Skin of body (tissue), 3 donors: ENCODE measurements at places on chromosomes 3 and 15. TPM values are rescaled to one million over a fixed set of nuclear protein-coding genes. Genes with fewer than 3 reads are reported as not detected.
A peak's percentile ranks its signal among the peaks of the same experiment; 100 is the strongest.

Gene BUB1B
- 17.6 TPM for total RNA-seq

Gene CCDC32
- 15.0 TPM for total RNA-seq

Gene PLSCR5
- not detected for total RNA-seq

Gene LRRN1
- 20.9 TPM for total RNA-seq

Gene CHRNA5
- 0.39 TPM for total RNA-seq

Gene ATP13A4
- 22.4 TPM for total RNA-seq

Gene CDHR4
- not detected for total RNA-seq

Gene P3H2
- total RNA-seq: 37.7 TPM

Gene CGNL1
- total RNA-seq: 23.5 TPM

Gene C2CD4B
- total RNA-seq: 7.9 TPM

GRCh38 chr15:48176112-48176511, 2.0 kb downstream of the MYEF2 start:
- no peak for DNase-seq

- DNase-seq: no peak
These were observed 2.2 kb upstream of the RASL12 start for GRCh38 chr15:65069779-65070546.

DNA sequence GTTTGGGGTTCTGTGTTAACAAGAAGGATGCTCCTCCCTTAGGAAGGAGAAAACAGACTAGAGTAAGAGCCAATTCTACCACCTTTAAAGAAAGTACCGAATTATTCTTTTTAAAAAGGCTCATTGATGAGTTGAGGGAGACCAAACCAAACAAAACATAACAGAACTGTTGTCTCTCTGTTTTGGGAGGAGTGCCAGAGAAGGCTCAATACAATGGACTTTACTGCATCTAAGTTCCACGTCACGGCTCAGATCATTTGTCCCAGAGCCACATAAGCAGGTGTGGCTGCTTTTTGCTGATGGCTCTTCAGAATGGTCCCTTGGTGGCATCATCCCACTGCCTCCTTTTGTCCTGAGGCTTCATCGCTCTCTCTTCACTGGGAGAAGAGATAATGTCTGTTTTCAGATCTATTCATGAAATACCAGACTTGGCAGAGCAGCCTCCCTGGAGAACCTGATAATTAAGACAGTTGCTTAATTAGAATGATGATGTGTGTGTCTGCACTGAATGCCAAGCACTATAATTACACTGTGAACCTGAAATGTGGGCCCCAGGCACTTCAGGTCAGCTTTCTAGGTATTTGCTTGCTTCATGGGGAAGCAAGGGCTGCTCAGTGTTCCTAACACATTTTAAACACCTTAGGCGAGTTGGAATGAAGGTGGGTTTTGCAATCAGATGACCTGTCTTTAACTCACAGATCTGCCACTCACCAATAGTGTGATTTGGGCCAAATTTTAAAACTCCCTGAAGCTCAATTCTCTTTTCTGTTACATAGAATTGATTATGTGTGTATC, 335.2 kb upstream of the MCTP2 start:
- DNase-seq: no peak

DNA sequence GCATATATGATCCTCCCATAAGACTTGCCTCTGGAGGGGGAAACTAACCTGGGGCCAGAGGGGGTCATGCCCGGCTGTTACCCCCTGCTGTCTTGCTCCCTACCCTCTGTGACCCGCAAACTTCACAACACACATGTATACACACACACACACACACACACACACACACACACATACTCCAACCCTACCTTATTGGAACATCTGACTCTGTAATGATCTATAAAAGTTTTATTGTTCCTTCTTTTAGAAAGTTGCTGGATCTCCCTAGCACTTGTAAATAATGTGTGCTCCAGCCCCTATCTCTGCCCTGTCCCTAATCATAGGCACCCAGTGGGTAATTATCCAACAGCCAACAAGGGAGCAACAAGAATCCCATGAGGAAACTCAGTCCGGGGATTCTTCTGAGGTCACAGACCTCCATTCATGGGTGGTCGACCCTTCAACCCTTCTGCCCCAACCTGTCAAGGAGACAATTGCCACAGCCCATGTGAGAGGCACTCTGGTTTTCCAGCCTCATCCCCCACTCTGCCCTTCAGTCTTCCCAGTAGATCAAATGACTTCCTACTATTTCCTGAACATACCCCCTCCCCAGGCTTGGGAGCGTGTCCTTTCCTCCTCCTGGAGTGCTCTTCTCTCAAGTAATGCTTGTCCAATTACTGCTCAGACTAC, 14.0 kb upstream of the TPM1 start:
- DNase-seq: no peak

DNA sequence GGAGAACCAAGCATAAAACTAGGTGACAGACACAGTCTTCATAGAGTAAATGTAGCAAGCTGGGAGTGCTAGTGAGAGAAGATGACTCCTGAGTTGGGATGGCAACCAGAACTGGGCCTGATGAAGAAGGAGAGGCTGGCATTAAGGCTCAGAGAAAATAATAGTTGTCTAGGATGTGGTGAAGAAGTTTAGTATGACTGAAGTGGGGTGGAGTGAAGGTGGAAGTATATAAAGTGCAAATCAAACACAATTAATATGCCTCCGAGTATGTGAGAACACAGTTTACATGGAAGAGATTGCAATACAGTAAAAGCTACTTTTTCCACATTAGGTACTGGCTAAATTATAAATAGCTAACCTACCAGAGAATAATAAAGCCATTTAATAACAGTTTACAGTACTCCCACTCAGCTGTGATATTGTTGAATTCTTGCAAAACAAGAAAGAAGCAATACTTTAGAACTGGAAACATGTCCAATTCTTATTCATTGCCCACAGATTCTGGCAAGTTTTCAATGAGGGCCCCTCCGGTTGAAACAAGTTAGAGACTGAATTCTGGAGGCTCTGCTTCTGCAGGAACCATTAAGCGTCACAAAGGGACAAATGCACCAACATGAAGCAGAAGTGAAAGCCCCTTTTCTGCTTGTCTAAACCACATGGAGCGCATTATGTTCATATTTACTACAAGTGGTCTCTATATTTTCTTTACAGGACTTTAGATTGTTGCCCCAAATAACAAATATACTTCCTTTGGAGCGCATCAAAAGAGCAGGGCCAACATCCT, 243.7 kb downstream of the SLC9A9 start:
- DNase-seq: no peak

- DNase-seq: no peak
These were observed 636.4 kb downstream of the OTOL1 start for GRCh38 chr3:162132981-162133380.

DNA sequence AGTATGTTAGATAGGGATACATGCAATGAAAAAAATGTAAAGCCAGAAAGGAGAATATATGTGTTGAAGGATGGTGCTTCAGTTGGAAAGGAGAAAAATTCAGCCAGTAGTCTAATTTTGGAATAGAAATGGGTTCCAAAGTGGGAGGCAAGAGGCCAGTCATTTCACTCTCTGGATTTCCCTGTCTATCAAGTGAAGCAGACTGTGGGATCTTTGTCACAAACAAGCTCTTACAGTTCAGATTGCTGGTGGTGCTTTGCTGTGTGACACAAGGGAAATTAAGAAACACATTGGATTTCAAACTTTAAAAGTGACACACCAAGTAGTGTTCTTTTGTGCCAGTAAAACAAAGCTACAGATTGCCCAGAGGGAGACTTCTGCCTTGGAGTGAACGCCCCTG, 82.0 kb upstream of the BFSP2 start:
- no peak for DNase-seq

DNA sequence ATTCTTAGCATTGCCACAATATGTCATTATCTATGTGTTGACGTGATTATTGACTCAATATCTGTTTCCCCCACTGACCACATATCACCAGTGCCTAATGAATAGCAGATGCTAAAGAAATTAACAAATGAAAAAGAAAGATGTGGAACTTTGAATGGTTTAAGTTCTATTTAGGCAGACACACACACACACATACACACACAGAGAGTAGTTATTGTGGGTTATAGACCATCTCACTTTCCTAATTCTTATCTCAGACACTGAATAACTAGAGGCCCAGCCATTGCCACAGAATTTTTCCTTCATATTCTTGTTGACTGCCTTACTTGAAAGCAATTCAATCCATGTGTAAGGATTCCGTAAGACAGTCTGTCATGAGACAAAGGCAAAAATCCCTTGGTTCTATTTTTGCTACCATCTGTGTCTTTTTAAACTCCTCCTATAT, 61.9 kb upstream of the PHLDB2 start:
- peak; percentile 79 for DNase-seq

- no peak for DNase-seq
These were observed 12.8 kb downstream of the THAP10 start for GRCh38 chr15:70879401-70879800.

DNA sequence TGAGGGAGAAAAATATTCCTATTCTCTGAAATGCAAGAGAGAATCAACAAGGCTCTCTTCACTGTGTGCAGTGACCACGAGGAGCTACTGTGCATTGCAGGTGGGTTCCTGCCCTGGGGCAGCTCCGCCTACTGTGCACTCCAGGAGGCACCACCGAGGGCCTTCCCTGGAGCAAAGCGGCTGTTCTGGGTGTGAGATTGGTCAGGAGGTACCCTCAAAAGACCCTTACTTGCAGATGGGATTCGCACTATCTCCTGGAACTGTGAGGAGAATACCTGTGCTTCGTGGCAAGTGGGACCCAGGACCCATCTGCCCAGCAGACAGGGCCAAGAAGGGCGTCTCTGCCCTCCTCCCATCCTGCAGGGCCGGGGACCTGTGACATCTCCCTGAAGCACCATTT, 68.9 kb downstream of the CYFIP1 start:
- DNase-seq: no peak

DNA sequence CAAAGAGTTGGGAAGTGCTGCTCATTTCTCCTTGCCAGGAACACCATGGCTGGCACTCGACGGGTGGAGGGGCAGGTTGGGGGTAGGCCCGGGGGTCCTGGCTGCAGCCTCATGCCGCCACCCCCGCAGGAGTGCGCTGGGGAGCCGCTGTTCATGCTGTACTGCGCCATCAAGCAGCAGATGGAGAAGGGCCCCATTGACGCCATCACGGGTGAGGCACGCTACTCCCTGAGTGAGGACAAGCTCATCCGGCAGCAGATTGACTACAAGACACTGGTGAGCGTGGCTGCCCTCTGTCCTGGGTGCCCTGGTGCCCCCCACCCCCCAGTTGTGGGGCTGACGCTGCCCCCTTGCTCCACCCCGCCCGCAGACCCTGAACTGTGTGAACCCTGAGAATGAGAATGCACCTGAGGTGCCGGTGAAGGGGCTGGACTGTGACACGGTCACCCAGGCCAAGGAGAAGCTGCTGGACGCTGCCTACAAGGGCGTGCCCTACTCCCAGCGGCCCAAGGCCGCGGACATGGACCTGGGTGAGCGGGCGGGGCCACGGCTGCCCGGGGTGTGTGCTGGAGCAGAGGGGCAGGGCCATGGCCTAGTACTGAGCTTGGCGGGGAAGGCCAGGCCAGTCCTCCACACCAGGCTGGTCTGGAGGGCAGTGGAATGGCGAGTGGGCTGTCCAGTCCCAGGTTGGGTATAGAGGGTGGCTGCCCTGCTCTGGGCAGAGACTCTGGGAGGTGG, 45.1 kb downstream of the PLXNA1 start:
- no peak for DNase-seq

DNA sequence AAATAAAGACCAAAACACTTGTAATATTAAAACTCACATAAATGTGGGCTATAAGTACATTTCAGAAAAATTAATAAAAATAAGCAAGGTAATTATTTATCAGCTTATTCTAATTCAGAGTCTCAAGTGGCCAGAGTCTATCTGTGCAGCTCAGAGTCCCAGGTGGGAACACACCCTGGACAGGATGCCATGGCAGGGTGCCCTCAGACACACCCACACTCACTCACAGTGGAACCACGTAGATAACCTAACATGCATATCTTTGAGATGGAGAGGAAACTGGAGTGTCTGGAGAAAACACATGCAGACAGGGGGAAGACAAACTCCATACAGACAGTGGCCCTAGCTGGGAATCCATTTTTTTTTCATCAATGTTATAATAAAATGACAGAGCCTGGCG, 37.2 kb downstream of the FSIP1 start:
- no peak for DNase-seq

GRCh38 chr3:119508172-119508845, 10.0 kb downstream of the TIMMDC1 start:
- DNase-seq: no peak

GRCh38 chr3:196273655-196274054, 13.9 kb downstream of the PCYT1A start:
- DNase-seq: no peak

- DNase-seq: no peak
These were observed 676.0 kb downstream of the EPHA3 start for GRCh38 chr3:89783341-89783927.

GRCh38 chr3:146100825-146101444, 60.0 kb downstream of the PLOD2 start:
- no peak for DNase-seq

DNA sequence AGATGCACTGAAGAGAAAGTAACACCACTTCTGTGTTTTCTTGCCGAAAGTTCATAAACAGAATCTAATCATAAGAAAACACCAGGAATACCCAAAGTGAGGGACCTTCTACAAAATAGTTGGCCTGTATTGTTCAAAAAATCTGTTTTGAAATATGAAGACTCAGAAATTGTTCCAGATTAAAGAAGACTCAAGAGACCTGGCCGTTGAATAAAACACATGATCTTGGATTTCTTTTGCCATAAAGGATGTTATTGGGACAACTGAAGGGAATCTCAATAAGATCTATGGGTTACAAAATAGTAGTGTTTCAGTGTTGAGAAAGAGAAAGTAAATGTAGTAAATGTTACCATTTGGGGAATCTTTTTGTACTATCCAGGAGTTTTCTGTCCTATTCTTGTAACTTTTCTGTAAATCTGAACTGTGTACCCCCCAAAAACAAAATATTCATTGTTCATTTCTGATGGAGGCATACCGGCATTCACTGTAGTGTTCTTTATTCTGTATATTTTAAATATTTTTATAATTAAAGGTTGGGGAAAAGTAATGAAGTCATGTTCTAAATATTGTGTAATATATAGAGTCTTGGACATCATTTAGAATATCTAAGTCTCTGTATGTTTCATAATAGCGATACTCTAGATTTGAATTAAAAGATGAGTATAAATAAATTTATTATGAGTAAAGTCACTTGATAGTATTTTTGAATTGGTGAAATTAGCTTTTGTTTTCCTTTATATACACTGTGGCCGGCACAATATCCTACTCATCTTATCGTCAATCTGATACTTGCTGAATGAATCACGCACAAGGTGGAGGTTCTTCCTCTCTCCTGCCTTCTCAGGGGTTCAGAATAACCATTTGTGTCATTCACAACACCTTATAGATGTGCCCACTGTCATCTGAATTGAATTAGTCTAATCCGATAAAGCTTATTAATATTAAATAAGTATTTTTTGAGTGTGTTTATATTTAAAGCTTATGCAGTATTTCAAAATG, 66.7 kb downstream of the TRAK1 start:
- peak; percentile 31 for DNase-seq

- no peak for DNase-seq
These were observed 21.8 kb upstream of the SIAH2 start for GRCh38 chr3:150784747-150785125.

DNA sequence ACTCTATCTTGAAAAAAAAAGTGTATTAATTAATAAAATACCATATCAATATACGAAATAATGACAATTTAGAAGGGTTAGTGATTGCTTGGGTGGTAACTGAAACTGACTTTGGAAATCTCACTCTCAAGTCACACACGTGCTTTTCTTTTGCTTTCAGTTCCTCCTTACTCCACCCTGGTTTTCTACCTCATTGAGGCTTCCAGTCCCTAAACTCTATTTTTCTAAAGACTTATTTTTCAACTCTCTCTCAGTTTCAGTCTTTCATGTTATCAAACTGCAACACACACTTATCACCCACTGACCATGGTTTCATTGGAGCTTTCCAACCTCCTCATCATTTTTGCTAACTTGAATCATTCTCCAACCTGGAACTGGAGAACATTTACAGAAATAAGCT, 23.5 kb downstream of the IL12A start:
- no peak for DNase-seq
